ENCODE measurements at places on chromosomes 13 and 19.

DNA sequence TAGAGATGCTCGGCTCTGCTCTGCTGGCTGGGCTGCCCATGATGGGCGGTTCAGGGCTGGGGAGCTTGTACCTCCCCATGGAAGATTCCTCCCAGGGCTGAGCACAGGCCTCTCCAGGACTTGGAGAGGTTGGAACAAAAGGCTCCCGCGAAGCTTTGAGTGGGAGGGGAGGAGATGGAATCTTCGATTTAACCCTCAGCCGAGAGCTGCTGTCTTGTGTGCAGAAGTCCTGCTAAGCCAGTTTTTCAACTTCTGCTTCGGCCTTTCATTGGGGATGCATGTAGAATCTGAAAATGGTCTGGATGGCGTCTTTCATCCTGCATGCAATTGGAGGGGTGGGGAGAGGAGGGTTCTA, 163.3 kb downstream of the KDM4B start:
- ATAC-seq, result peak; percentile 27

DNA sequence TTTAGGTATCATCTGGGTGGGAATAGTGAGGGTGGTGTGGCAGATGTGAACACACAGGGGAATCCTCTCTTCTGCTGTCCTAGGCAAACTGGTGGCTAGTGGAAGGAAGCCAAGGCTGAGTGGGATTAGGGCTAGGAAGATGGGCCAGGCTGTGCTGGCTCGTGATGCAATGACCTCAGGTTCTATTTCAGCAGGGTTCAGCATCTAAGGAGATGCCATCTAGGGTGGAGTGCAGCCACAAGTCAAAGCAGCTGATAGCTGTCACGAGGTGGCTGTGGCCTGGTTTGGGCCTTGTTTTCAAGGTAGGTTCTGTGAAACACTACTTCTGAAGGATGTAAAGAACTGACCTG, 21.6 kb downstream of the ARL11 start:
- ATAC-seq, result no peak

DNA sequence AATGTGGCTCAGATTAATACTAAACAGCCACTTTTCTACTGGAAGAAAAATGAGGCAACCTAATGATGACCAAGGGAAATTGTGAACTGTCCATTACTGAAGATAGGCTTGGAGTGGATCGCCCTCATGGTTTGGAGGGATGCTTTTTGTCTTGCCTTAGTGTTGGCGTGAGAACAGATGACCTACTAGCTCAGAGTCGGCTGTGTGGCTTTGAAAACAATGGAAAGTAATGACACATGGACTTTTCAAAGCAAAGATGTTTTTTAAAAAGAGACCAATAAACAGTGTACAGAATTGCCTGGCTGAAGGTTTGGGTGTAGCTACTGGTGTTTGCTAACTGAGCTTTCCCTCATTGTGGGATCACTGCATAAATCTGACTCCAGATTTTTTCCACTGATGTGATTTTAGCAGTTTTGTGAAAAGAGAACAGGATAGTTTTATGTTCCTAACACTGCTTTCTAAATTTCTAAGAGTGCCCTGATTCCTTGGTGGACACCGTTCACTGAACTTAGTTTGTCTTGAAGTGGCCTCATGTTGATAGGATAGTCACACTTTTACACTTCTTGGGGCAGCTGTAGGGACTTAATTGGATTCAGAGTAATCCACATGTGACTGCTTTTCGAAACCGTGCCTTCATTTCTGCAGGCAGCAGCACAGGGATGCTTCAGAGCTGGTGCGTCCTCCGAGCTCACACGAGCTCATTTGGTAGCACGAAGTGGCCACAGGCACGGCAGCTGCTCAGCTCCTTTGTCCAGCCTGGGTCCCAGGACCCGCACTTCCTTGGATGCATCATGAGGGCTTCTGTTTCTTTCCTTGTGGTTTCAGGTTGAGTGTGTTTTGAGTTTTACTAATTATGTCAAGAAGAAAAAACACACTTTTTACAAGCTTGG, 4.3 kb downstream of the CEBPG start:
- no peak for ATAC-seq

- peak; percentile 71 for ATAC-seq
Measured at GRCh38 chr13:75469047-75469446, 12.9 kb downstream of the TBC1D4 start.

GRCh38 chr19:3606174-3606689, 443 bp downstream of the TBXA2R start:
- peak; percentile 25 for ATAC-seq
